ENCODE measurements at places on chromosomes 3 and 15. TPM values are rescaled to one million over a fixed set of nuclear protein-coding genes. Genes with fewer than 3 reads are reported as not detected.
A peak's percentile ranks its signal among the peaks of the same experiment; 100 is the strongest.

- DNase-seq: no peak
- no peak overlapping the region for H3K4me3 ChIP-seq
- no peaks in the 10 kb centered on the region for H3K36me3 ChIP-seq
- no peaks in the 10 kb centered on the region for H3K4me1 ChIP-seq
- no peak overlapping the region for H3K27ac ChIP-seq
Observed at GRCh38 chr3:59595830-59596229, 546.0 kb upstream of the CFAP20DC start.

DNA sequence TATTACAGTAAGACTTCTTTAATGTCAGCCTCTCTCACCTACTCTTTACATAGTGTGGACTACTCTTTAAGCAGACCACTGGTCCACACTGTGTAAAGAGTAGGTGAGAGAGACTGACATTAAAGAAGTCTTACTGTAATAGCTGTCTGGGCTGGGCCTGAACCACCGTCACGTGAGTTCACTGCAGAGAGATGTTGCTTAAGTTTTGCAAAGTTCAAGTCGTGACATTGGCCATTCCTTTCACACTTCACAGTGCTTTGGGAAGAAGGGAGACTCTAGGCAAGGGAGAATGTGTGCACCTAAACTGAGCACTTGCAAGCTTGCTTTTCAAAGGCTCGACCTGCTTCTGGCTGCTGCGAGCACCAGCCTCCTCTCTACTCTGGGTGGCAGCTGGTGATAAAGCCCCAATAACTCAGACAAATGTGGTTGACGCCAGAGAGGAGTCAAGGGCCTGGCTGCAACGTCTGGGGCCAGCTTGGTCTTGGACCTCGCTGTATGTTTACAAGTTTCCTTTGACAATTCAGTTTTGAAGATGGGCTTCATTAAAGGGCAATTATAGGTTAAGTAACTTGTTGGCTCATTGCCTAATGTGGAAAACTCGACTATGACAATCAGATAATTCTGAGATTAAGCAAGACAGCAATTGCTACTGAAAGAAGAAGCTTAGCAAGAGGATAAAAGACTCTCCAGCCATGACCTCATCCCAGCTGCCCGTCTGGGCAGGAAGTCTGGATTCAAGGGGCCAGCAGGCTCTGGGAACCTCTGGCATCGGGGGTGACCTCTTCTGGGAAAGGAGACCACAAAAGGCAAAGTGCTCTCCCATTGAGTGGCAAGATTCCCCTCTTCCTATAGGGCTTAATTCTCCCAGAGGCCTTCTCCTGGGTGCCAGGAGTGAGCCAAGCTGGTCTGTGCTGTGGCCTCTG lies 242.1 kb upstream of the TLE3 start:
- no peak overlapping the region for H3K27ac ChIP-seq
- no peak overlapping the region for H3K4me3 ChIP-seq
- H3K36me3 ChIP-seq: no peaks in the 10 kb centered on the region
- H3K27me3 ChIP-seq: no peaks in the 10 kb centered on the region
- H3K4me1 ChIP-seq: no peaks in the 10 kb centered on the region

DNA sequence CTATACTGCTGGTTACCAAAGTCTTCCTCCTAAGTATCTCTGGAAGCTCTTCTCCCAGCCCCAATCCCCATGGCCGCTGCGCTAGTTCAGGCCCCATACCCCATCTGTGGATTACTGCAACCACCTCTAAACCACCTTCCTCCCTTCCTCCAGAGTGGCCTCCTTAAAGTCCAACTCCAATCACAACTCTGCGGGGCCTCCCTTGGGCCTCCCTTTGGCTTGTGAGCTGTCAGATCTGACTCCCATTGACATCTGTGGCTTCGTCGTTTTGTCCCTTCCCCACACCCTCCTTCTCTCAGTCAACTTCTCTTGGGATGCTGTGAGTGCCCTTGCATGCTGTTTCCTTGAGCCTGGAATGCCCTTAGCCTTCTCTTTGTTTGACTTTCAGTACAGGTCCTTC lies 9.3 kb upstream of the HRH1 start:
- H3K4me3 ChIP-seq: no peak overlapping the region
- DNase-seq: no peak
- H3K27me3 ChIP-seq: no peaks in the 10 kb centered on the region
- H3K4me1 ChIP-seq: no peaks in the 10 kb centered on the region
- H3K27ac ChIP-seq: no peak overlapping the region

GRCh38 chr3:188361888-188362287 lies 207.9 kb downstream of the LPP start:
- H3K4me3 ChIP-seq: no peak overlapping the region
- H3K27ac ChIP-seq: no peak overlapping the region
- DNase-seq: no peak

DNA sequence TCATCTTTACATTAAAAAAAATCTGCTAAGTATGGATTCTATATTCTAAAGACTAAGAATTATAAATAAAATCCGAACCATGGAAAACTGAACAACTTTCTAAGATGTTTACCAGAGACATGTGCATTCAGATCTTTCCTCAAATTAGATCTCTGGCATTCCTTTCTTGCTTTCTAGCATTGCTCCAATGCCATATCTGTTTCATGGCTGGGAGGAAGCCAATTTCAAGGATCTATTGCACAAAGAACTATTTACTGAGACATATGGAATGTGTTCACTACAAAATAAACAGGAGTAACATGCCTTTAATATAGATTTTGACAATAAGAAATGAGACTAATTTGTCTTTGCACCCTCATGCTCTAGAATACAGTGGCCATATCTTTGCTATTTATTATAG lies 45.1 kb upstream of the NANOGP8 start:
- H3K27me3 ChIP-seq: no peaks in the 10 kb centered on the region
- no peaks in the 10 kb centered on the region for H3K4me1 ChIP-seq
- H3K4me3 ChIP-seq: no peak overlapping the region
- DNase-seq: no peak
- no peak overlapping the region for H3K27ac ChIP-seq

DNA sequence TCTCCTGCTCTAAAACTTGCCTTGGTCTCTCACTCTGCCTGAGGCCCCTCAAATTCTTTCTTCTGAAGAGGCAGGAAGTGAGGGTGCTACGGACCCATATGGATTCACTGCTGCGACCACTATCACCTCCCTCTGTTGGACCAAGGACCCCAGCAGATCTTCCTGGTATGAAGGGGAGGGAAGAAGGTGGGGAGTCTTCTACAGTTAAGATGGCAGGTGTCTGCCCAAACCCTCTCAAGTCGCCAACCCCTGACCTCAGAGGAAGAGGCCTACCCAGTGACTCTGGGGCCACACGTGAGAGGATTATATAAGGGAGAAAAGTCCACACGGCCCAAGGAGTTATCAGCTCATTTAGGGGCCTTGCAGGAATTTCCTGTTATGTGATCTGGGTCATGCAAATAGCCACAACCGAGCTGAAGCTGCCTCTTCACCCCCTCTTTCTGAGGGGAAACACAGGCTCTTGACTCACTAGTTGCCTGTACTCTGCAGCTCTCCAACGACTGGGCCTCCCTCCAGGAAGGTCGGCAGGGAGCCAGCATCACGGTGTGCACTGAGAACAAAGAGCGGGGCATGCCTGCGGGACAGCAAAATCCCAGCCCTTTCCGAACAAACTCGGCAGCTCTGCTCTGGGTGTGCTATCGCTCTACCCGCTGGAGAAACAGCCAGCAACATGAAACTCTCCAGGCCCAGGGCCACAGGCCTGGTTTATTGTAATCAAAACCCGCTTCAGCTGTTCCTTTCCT lies 116.0 kb downstream of the XXYLT1 start:
- H3K36me3 ChIP-seq: no peaks in the 10 kb centered on the region
- DNase-seq: peak; percentile 71
- no peaks in the 10 kb centered on the region for H3K27me3 ChIP-seq
- no peak overlapping the region for H3K4me3 ChIP-seq

DNA sequence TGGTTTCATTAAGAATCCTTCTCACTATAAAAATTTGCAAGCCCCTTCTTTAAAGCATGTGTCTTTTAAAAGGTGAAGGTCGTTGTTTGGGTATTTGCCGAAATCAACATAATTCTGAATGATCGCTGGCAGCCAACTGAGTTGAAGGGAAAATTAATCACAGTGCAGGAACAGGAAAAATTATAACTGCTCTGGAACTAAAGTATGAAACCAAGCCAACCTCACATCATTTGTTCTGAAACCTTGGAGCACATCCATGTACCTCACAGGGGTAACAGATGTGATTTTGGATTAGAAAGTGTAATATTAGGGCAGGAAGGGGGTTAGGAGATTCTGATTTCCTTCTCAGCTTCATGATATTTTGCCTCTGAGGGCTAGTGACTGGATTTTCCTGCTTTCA lies 52.2 kb upstream of the PTX3 start:
- H3K27me3 ChIP-seq: no peaks in the 10 kb centered on the region
- H3K27ac ChIP-seq: no peak overlapping the region
- H3K4me3 ChIP-seq: no peak overlapping the region
- H3K4me1 ChIP-seq: no peaks in the 10 kb centered on the region
- H3K36me3 ChIP-seq: no peaks in the 10 kb centered on the region
- no peak for DNase-seq

GRCh38 chr15:39473298-39473947 lies 107.5 kb upstream of the THBS1 start:
- H3K4me3 ChIP-seq: no peak overlapping the region
- no peaks in the 10 kb centered on the region for H3K27me3 ChIP-seq
- peak overlapping the region; percentile 78 for H3K27ac ChIP-seq
- H3K4me1 ChIP-seq: peaks cover 21% of the 10 kb centered on the region
- no peaks in the 10 kb centered on the region for H3K36me3 ChIP-seq

DNA sequence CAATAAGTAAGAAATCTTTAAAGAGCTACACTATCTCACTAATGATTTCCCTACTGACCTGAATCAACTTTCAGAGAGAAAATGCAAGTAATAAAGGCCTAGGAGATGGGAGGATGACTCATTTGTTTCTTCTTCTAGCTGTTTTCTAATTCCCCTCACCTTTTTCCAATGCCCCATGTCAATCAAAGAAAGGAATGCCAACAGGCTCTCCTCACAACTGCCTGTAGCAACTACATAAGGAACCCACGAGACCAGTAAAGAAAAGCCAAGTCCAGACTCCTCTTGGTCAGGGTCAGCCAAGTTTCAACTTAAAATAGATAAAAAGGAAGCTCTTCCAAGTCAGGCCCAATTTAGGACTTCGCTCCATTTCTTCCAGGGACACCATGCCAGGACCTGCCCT lies 201.9 kb downstream of the TNIK start:
- no peaks in the 10 kb centered on the region for H3K36me3 ChIP-seq
- no peaks in the 10 kb centered on the region for H3K27me3 ChIP-seq
- no peak overlapping the region for H3K27ac ChIP-seq
- no peak overlapping the region for H3K4me3 ChIP-seq

GRCh38 chr3:79418855-79419621 lies 348.8 kb downstream of the ROBO1 start:
- no peak overlapping the region for H3K4me3 ChIP-seq
- H3K27ac ChIP-seq: no peak overlapping the region
- H3K36me3 ChIP-seq: no peaks in the 10 kb centered on the region
- H3K4me1 ChIP-seq: no peaks in the 10 kb centered on the region
- H3K27me3 ChIP-seq: no peaks in the 10 kb centered on the region
- no peak for DNase-seq

GRCh38 chr3:16842272-16843270 lies 42.2 kb upstream of the PLCL2 start:
- H3K27me3 ChIP-seq: no peaks in the 10 kb centered on the region
- peak overlapping the region; percentile 66 for H3K27ac ChIP-seq
- no peaks in the 10 kb centered on the region for H3K36me3 ChIP-seq

- no peak overlapping the region for H3K4me3 ChIP-seq
- no peaks in the 10 kb centered on the region for H3K4me1 ChIP-seq
- no peaks in the 10 kb centered on the region for H3K27me3 ChIP-seq
- no peaks in the 10 kb centered on the region for H3K36me3 ChIP-seq
- no peak for DNase-seq
Observed at GRCh38 chr3:54986294-54986693, 58.4 kb upstream of the LRTM1 start.

DNA sequence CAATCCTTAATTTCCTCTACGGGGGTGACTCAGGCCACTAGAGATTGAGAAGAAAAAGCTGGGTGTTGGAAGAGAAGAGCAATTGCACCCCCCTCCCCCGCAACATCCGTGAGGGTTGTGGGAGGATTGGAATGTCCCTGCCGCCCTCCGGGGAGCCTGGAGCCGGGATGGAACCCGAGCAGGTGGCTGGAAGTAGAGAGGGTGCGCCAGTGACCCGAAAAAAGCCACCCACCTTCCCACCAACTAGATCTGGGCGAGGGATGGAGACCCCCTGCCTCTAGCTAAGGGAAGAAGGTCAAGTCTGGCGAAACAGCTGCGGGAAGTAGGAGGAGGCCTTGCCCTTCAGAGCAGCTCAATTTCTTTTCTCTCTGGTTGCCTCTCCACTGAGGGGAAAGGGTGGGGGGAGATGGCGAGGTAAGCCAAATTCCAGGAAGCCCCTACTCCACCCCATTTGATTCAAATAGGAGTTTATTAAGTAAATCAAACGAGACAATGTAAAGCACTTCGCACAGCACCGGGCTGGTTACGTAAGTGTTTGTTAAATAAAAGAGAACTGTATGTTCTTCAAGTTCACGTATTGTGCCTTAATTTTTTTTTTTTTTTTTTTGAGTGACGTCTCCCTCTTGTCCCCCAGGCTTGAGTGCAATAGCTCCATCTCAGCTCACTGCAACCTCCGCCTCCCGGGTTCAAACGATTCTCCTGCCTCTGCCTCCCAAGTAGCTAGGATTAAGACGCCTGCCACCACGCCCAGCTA lies 1.1 kb upstream of the WWTR1 start:
- no peaks in the 10 kb centered on the region for H3K36me3 ChIP-seq
- H3K4me1 ChIP-seq: peaks cover 45% of the 10 kb centered on the region
- no peaks in the 10 kb centered on the region for H3K27me3 ChIP-seq
- peak; percentile 17 for DNase-seq
- peak overlapping the region; percentile 84 for H3K4me3 ChIP-seq

- peak overlapping the region; percentile 61 for H3K27ac ChIP-seq
- H3K36me3 ChIP-seq: no peaks in the 10 kb centered on the region
- H3K4me1 ChIP-seq: peaks cover 7% of the 10 kb centered on the region
- DNase-seq: no peak
- H3K4me3 ChIP-seq: no peak overlapping the region
Observed at GRCh38 chr15:35696767-35697231, 150.8 kb upstream of the DPH6 start.

MESP1 gene
- 3.9 TPM for total RNA-seq

DPPA2 gene
- not detected for total RNA-seq

GP9 gene
- total RNA-seq: not detected
